ENCODE measurements at places on chromosomes 5 and 9.

GRCh38 chr9:89899573-89899972 is 294.8 kb downstream of the GADD45G start:
- DNase-seq: no peak

DNA sequence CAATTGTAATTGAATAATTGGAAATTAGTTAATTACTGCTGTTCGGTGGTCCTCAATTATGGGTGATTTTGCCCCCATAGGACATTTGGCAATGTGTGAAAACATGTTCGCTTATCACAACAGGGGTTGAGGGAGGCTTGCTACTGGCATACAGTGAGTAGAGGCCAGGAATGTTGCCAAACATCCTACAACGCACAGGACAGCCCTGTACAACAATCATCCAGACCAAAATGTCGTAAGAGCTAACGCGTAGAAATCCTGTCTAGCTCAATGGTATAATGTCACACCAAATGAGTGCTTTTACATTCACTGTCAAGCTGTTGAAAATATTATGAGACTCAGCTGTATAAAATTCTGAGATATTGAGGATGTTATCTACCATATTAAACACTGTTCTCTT is 464.4 kb upstream of the TUSC1 start:
- DNase-seq: no peak

DNA sequence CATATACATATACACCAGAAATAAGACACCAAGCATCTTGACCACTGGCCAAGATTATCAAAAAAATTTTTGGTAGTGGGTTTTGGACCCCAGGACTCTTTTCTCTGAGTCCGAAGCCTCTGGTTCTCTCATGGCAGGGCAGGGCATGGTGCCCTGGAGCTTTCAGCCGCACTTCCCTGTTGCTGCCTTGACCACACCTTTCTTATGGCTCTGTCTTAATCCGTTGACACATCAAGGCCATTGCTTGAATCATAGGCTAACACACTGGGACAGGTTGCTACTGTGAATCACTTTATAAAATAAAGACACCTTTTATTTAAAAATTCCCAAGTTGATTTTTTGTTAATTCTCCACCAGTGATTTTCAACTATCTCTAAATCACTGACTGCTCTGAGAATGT is 45.4 kb upstream of the CAST start:
- DNase-seq: no peak

DNA sequence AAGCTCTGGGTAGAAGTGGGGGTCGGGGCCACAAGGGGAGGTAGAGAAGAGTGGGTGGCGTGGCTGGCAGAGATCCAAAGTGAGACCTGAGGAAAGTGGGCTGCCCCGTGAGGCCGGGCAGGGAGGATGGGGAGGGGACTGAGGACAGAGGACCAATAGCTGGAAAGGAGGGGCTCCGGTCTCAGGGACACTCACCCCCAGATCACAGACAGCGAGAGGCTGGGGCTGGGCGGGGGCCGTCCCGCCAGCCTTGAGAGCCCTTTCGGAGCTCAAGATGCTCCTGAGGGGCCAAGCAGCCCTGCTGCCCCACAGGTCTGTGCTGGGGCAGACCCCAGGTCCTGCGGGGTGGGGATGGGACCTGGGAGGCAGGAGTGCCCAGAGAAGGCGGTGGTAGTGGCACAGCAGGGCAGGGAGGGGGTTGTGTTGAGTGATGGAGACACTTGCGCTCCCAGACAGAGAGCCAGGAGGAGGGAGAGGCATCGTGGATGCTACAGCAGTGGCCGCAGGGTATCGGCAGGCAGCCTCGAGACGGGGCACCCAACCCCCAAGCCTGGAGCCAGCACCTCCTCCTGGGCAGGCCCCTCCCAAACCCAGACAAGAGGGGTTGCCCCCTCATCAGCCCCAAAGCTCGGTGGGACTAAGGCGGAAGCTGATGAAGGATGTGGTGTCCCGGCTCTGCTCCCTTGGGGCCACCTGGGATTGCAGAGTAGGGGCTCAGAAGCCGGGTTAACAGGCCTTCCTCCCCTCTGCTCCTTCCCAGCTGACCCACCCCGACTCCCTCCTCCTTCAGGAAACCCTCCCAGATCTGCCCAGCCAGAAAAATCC is 3.4 kb downstream of the SARDH start:
- no peak for DNase-seq

- DNase-seq: no peak
Measured at GRCh38 chr9:16344343-16344742, 526.1 kb downstream of the BNC2 start.

DNA sequence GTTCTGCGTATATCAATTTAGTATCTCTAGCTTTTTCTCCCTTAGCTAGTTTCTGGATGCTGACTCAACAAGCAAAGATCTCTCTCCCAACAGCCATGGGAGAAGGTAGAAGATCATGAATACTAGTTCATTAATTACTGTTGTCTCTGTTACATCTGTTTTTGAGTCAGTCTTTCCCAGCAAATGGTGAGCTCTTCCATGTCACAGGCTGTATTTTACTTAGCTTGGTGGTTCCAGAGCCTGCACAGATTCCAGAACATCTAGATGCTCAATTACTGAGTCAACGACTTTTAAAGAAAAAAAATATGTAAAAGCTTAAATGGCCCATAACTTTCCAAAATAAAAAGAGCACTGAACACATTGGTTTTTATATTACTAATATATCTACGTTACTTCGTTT is 307.2 kb downstream of the NSG2 start:
- DNase-seq: no peak

- no peak for DNase-seq
Measured at GRCh38 chr5:126253406-126253805, 169.8 kb upstream of the GRAMD2B start.

- no peak for DNase-seq
Measured at GRCh38 chr5:132179405-132179804, 48.2 kb downstream of the P4HA2 start.

DNA sequence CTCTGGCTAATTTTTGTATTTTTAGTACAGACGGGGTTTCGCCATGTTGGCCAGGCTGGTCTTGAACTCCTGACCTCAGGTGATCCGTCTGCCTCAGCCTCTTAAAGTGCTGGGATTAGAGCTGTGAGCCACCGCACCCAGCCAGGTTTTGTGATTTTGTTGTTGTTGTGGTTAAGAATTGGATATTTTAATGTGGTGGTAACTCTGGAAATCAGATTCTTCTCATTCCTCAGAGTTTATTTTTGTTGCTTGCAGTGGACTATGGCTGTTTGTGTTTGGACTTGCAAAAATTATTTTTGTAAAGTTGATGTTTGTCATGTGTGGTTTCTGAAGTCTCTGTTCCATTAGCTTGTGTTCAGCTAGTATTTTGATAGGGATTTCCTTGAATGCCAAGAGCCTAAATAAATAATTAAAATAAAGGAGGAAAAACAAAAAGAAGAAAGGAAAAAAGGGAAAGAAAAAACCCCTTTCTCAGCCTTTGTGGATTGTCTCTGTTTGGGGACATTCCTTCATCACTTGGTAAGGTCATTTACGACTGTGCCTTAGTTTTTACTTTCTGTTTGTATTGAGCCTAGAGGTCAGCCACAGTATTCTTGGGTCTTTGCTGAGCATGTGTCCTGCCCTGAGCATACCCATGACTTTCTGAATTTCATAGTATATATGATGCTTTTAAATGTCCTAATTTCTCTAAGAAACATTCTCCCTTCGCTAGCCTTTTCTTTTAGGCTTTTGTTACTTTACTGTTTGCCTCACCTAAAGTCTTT is 37.3 kb downstream of the PBX3 start:
- no peak for DNase-seq

DNA sequence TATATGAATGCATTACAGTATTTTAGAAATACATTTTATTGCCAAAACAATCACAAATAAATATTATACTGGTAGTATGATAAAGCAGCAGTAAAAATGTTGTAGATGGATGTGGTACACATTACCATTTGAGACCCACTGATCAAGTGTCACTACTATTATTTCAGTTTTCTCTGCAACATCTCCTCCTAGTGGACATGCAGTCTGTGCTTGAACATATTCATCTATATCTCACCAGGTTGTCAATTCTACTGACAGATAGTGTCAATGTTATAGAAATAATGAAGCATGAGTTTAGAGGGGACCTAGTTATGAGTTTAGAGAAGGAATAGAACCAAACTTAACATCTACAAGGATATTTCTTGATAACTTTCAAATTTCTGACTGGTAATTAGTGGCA is 39.2 kb upstream of the ELOVL7 start:
- no peak for DNase-seq

GRCh38 chr5:34998058-34998789 is 49.5 kb downstream of the AGXT2 start:
- DNase-seq: peak; percentile 7

DNA sequence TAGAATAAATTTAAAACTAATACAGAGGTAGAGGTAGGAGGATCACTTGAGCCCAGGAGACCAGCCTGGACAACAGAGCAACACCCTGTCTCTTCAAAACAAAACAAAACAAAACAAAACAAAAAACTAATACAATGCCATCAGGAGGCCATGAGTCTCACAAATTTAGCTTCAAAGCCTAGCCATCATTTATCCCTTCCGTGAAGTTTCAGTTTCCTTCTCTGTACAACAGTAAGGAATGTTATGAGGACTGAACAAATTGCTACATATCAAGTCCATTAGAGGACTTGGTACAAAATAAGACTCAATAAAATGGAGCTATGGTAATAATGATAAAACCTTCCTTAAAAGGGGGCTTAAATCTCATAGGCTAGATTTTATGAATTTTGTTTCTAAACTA is 60.8 kb downstream of the MAPKAP1 start:
- DNase-seq: no peak

- no peak for DNase-seq
Measured at GRCh38 chr9:131651599-131651998, 88.3 kb downstream of the RAPGEF1 start.

GRCh38 chr5:112958093-112959088 is 18.2 kb upstream of the DCP2 start:
- DNase-seq: no peak

DNA sequence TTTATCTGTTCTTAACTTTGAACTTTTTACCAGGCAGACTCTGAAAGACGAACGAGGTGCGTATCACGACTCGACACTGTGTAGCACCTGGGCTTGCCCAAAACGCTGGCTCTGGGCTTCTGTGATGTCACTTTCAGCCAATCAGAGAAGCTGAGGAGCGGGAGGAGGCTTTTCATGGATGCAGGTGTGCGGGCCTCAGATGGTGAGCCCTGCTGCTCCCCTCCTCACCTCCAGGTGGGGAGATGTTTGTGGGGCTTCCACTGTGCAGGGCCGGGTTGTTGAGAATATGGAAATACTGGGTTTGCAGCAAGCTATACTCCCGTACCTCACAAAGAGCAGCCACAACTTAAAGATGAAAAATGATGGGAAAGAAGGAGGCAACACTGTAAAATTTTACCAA is 246.3 kb downstream of the IRX2 start:
- DNase-seq: no peak

GRCh38 chr5:82786748-82787147 is 290.4 kb downstream of the TMEM167A start:
- DNase-seq: no peak

DNA sequence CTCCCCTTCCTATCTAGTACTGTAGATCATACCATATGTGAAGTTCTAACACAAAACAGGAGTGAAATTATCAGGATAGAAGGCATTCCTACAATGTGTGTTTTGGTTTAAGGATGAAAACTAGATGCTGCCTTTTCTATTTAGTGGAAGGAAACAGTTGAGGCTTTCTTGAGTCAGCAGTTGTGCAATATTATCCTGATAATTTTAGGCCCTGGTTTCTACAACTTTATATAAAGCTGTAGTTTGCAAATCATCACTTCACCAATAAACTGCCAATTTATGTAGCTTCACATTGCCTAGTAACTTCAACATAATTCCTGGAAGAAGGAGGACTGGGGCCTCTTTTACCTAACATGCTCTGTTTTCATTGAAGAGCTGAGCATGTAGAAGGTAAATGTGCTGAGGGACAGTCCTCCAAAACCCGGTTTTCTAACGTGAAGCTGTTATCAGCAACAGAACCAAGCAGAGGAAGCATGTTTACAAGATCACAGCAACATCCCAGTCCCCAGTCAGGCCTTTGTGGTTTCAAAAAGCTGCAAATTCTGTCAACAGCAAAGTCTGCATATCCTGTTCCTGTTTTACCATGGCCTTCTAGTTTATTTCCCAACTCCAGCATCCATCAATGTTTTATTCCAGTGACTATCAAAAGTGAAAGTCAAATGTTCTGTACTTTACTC is 513.4 kb upstream of the MEF2C start:
- no peak for DNase-seq
